ENCODE measurements at places on chromosomes 1 and 21.
A peak's percentile ranks its signal among the peaks of the same experiment; 100 is the strongest.

GRCh38 chr1:24639881-24640280 is 3.2 kb upstream of the SRRM1 start:
- no peak for DNase-seq

DNA sequence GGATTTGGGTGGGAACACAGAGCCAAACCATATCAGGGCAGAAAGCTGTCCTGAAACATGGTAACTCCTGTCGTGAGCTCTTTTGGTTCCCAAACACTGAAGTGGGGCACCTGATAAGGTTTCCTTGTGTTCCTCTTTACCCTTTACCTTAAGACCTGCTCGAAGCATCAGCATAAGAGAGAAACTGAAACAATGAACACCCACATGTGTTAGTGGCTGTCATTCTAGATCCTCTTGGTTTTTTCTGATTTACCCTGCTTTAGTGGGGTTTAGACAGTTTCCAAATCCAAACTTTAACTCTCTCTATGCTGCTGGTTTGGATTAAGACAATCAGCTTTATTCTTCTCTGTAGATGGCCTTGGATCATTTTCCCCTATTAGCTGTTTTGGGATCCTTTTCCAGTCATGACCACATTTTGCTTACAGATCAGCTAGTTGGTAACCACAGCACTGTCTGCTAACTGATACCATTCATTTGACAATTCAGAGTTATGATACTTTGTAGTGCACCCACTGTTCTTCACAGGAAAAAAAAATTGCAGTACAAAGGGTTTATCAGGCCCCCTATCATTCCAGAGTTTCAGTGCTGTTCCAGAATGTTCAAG is 975 bp upstream of the MNDA start:
- no peak for DNase-seq

DNA sequence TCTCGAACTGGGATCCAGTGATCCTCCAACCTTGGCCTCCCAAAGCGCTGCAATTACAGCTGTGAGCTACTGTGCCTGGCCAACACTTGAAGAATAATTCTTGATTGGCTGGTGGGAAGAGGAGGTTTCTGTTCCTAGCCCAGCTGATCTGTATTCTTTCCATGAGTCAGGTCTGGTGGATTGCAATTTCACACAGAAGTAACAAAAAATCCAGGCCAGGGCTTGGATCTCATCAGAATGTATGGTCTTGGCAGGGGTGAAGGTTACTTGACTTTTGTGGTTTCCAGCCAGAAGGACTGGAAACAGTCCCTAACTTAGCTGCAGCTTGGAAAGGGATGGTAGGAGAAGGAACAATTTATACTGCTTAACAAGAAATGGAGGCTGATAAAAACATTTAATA is 5.1 kb upstream of the HP1BP3 start:
- no peak for DNase-seq

DNA sequence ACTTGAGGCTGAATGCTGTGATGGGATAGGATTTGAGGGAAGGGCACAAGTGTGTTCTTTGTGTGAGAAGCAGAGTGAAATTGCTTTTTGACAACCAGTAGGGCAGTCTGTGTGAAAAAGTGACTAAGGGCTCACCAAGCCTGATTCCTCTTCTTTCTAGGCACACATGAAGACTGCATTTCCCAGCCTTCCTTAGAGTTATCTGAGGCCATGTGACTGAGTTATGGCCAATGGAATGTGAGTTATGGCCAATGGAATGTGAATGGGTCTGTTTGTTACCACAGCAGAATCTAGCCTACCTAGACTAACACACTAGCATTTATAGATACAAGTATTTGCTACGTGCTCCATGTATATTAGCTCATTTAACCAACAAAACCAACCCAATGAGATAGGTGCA is 35.3 kb upstream of the DIRAS3 start:
- no peak for DNase-seq

DNA sequence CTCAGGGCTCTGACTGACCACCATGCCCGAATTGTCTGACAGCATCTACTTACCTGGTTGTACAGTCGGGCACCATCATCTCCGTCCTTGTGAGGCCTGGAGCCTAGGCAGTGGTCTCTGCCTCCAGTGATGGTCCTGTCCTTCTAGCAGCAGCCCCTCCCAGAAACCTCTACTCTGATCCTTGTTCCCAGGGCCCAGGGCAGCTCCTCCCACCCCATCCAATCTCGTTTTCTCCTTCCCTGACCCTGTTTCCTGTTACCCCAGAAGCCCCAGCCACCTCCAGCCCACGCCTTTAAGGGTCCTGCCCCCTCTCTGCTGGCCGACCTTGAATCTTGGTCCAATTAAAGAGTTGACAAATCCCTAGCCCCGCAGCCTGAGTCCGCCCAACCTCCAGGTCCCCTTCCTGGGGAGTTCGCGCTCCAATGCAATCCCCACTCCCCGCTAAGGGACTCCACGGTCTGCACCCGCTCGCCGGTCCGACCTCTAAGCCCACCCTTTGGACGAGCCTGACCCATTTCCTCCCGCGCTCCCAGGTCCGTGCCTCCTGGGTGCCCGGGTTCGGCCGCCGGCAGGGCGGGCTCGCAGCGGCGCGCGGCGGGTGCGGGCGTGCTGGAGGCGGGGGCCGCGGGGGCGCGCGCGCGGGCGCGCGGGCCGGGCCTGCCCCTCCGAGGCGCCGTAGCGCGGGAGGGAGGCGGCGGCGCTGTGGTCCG is at the start of gene B4GALT2:
B4GALT2 (plus strand) TSS at position 660 of the 710 bp plus-strand sequence. CDS start 1,951 bp downstream, outside the sequence.
- peak; percentile 25 for DNase-seq

- no peak for DNase-seq
These were observed 569.0 kb downstream of the SMYD3 start for GRCh38 chr1:245938046-245938435.

DNA sequence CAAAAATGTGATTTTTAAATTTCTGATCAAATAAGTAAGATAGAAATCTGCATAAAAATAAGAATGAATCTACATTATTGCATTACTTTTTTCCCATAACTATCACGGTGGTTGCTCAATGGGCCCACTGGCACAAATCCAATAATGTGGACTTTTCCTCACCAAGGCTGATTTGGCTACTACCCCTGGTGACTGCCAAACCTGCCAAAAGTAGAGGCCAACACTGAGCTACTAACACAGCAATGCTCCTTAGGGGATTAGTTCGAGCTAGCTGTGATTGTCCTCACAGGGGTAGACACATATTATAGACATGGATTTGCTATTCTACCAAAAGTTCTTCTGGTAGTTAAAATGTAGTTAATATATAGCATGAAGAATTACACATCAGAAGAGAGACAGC is 107.7 kb upstream of the ZNHIT6 start:
- DNase-seq: no peak

- DNase-seq: no peak
These were observed 15.7 kb downstream of the RNF19B start for GRCh38 chr1:32948905-32949304.

DNA sequence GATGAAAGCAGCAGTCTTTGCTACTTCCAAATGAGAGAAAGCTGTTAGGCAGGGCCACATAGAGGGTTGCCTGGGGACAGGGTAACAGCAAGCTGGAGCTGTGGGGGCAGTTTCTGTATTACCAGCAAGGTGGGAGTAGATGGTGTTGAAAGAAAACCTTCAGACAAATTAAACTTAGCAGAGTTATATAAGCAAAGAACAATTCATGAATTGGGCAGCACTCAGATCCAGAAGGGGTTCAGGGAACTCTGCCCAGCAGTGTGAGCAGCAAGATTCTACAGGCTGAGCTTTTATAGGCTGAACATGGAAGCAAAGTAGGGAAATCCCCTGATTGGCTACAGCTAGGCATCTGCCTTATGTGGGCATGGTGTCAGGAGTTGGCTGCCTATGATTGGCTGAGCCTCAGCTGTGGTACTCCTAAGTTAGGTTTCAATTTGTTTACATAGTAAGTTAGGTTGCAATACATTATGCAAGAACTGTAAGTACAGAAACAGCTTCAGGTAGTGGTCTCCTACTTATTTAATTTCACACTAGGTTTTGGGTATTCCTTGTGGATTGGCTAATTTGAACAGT is 64.1 kb upstream of the TMPRSS2 start:
- no peak for DNase-seq

- DNase-seq: no peak
These were observed 297.5 kb downstream of the DUSP10 start for GRCh38 chr1:221444346-221444745.

GRCh38 chr1:47507881-47508701 is 70.2 kb downstream of the FOXD2 start:
- no peak for DNase-seq

DNA sequence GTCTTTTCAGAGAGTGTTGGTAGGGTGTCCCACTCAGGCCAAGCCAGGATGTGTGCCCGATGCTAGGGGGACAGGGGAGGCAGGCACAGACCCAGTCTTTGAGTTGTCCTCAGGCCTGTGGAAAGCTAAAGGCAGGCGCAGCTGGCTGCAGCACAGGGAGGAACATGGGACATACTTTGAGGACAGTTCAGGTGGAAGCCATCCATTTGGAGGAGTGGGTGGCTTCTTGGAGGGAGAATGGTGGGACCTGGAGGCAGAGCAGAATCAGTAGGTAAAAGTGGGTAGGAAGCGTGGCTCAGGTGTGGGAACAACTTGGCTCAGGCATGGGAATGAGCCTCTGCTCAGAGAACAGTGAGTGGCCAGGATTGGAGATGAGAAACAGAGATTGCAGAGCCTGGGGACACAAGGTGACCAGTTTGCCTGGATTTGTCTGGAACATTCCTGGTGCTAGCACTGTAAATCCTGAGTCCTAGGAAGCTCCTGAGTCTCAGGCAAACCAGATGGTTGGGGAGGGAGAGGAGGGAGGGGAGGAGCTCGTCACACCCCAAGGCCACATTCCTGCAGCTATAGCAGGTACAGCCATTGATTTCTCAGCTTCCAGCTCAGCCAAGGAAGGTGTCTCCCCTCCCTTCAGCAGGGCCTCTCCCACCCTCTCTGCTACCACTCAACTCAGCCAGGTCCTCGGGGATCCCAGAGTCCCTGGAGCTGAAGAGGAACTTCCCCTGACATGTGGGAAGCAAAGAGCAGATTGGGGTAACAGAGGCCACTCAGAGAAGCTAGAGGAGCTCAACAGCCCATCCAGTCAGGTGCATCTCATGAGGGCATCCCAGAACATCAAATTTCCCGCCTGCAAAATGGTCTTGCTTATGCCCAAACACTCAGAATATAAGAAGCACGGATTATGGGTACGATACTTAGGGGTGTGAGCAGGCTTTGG is 65.2 kb upstream of the TINAGL1 start:
- no peak for DNase-seq
